ENCODE measurements at places on chromosomes 1 and 21. TPM values are rescaled to one million over a fixed set of nuclear protein-coding genes. Genes with fewer than 3 reads are reported as not detected.

GRCh38 chr1:185157599-185158412, 839 bp downstream of the SWT1 start:
- no peaks in the 10 kb centered on the region for H3K27me3 ChIP-seq
- peak overlapping the region; percentile 93 for H3K27ac ChIP-seq
- DNase-seq, result peak; percentile 39
- peaks cover 25% of the 10 kb centered on the region for H3K4me1 ChIP-seq
- peak overlapping the region; percentile 98 for H3K4me3 ChIP-seq

GRCh38 chr1:7638078-7638477, 133.0 kb upstream of the VAMP3 start:
- no peaks in the 10 kb centered on the region for H3K4me1 ChIP-seq
- no peaks in the 10 kb centered on the region for H3K36me3 ChIP-seq
- DNase-seq, result no peak
- no peaks in the 10 kb centered on the region for H3K27me3 ChIP-seq

- no peak overlapping the region for H3K4me3 ChIP-seq
- H3K27me3 ChIP-seq, result peaks cover 4% of the 10 kb centered on the region
- no peak for DNase-seq
- H3K27ac ChIP-seq, result peak overlapping the region; percentile 59
Observed at GRCh38 chr21:38499296-38499695, 1.0 kb upstream of the ERG start.

GRCh38 chr1:17068789-17069188, 15.0 kb upstream of the SDHB start:
- no peaks in the 10 kb centered on the region for H3K27me3 ChIP-seq
- peaks cover 6% of the 10 kb centered on the region for H3K4me1 ChIP-seq
- H3K36me3 ChIP-seq, result no peaks in the 10 kb centered on the region
- H3K27ac ChIP-seq, result no peak overlapping the region

DNA sequence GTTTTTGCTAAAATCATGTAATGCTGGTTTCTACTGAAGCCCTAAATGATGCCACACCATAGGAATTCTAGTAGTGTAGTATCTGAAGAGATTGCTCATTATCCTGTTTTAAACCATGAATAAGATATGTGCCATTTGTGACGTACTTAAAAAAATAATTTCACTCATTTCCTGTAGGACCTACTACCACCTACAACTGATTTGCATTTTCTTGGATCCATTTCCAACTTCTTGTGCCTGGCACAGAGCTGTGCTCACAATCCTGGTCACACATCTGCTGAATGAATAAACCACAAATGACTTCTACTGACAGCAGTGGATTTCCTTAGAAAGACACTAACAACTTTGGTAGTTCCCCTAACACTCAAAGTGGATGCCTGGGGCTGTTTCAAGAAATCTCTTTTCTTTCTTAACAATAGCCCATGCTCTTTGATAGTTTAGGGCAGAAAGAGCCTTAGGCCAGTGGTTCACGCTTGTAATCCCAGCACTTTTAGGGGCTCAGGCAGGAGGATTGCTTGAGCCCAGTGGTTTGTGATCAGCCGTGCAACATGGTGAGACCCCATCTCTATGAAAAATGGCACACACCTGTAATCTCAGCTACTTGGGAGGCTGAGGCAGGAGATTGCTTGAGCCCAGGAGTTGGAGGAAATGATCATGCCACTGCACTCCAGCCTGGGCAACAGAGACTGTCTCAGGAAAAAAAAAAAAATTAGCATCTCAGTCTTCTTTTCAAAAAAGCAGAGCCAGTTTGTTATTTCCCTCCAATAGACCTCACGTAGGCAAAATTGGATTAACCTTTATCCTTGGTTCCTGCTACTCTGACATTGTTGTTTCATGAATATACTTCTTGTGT, 13.0 kb upstream of the BATF3 start:
- no peaks in the 10 kb centered on the region for H3K36me3 ChIP-seq
- H3K27ac ChIP-seq, result no peak overlapping the region
- H3K27me3 ChIP-seq, result no peaks in the 10 kb centered on the region
- no peak overlapping the region for H3K4me3 ChIP-seq
- no peaks in the 10 kb centered on the region for H3K4me1 ChIP-seq

DNA sequence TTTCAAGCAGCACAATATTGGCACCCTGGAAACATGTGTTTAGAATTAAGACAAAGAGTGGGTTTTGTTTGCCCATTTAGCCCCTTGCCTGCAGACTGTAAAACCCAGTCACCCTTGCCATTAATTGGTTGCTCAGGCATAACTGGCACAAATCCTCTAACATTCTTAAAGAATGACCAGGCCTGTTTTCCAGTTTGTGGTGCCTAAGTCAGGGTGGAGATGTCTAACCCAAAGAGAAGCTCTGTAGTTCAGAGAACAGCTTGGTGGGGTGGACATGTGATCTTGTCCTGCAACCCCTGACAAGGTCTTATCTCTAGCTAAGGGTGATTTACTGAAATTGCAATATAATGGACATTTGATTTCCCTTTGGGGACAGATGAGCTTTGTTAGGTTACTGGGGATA, 8.8 kb upstream of the ANGPTL7 start:
- DNase-seq, result no peak
- no peak overlapping the region for H3K27ac ChIP-seq
- H3K4me1 ChIP-seq, result peaks cover 3% of the 10 kb centered on the region
- no peaks in the 10 kb centered on the region for H3K27me3 ChIP-seq

GRCh38 chr1:37031871-37032270, 2.4 kb downstream of the GRIK3 start:
- H3K4me3 ChIP-seq, result no peak overlapping the region
- H3K36me3 ChIP-seq, result no peaks in the 10 kb centered on the region
- H3K27me3 ChIP-seq, result peaks cover 16% of the 10 kb centered on the region
- DNase-seq, result no peak

DNA sequence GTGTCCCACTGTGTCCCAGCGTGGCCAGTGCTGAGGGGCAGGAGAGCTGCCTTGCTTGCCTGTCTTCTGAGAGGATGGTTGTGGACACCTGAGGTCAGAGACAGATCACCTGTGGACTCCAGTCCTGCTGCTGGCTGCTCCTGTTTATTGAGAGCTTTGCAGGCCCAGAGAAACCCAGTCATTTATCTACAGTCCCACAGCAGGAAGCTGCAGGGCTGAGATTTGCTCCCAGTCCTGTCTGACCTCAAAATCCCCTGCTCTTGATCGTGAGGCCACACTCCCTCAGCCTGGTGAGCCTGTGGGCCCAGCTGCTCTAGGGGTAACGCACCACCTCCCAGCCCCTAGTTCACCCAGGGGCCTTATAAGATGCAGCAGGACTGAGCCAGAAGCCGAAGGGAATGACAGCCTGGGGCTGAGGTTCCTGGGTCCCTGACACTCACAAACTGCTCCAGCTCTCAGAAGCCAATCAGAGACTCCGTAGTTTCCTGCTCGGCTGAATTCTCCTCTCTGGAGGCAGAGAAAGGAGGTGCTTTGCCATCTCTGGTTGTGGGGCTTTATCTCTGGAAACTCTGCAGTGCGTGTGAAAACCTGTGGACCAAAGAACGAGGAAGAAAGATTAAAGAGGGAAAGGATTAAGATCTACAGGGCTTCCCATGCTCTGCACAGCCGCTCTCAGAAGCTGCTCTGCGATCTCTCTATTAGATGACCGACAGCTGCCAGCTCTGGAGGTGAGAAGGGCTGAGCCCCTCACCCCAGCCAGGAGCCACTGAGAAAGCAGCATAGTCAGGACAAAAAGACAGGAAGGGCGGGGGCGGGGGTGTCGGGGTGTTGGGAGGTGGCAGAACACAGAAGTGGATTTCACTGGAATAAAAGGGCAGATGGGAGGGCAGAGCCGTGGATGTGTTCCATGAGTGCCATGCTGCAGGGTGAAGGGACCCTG, 39.1 kb downstream of the UBIAD1 start:
- no peak overlapping the region for H3K27ac ChIP-seq
- no peaks in the 10 kb centered on the region for H3K27me3 ChIP-seq
- no peaks in the 10 kb centered on the region for H3K36me3 ChIP-seq
- DNase-seq, result no peak

DNA sequence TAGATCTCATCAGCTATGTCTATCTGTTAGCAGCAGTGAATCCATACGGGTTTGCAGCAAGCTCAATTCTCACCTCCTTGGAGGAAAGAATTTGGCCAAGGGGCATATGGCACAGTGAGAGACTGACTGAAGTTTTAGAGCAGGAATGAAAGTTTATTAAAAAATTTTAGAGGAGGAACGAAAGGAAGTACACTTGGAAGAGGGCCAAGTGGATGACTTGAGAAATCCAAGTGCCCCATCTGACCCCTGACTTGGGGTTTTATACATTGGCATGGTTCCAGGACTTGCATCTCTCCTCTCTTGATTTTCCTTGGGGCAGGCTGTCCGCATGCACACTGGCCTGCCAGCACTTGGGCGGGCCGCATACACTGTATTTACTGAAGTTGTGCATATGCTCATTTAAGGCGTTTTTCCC, 9.2 kb upstream of the OSBPL9 start:
- H3K27me3 ChIP-seq, result no peaks in the 10 kb centered on the region
- no peak for DNase-seq
- H3K36me3 ChIP-seq, result no peaks in the 10 kb centered on the region

GRCh38 chr1:247437551-247438505, 20.1 kb downstream of the OR2B11 start:
- no peak overlapping the region for H3K4me3 ChIP-seq
- no peak for DNase-seq
- peaks cover 3% of the 10 kb centered on the region for H3K4me1 ChIP-seq
- no peaks in the 10 kb centered on the region for H3K36me3 ChIP-seq

DNA sequence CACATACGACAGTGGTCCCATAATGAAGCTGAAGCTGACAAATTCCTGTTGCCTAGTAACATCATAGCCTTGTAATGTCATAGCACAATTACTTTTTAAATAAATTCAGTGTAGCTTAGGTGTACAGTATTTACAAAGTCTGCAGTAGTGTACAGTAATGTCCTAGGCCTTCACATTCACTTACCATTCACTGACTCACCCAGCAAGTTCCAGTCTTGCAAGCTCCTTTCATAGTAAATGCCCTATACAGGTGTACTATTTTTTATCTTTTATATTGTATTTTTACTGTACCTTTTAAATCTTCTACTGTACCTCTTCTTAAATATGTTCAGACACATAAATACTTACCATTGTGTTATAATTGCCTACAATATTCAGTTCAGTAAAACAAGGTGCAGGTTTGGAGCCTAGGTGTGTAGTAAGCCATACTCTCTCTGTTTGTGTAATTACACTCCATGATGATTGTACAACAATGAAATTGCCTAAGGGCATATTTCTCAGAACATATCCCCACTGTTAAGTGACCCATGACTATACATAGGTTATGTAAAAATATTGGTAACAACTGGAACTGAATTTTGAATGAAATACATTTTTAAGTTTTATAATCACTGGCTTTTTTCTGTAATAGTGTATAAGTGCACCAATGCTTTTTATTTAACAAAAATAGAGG, 33.5 kb upstream of the ADAM30 start:
- H3K27ac ChIP-seq, result no peak overlapping the region
- H3K4me1 ChIP-seq, result no peaks in the 10 kb centered on the region
- H3K4me3 ChIP-seq, result no peak overlapping the region
- peaks cover 61% of the 10 kb centered on the region for H3K36me3 ChIP-seq
- DNase-seq, result no peak

DNA sequence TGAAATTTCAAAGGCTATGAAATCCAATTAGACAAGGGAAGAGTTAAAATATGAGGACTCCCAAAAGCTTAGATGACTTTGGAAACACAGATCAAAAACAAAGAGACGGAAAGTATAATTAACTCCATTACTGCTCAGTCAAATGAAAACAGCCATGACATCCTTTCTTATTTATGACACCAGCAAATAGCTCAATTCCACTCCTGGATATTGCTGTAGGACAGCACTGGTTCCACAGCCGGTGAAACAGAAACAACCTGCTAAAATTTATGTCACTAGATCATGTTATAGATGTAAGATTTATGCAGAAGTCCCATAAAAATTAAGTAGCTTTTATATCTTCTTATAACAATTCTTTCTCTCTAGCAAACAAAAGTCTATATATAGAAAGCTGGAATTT, 65.6 kb upstream of the RRP15 start:
- H3K27me3 ChIP-seq, result peaks cover 5% of the 10 kb centered on the region
- no peaks in the 10 kb centered on the region for H3K4me1 ChIP-seq
- no peak overlapping the region for H3K4me3 ChIP-seq
- no peaks in the 10 kb centered on the region for H3K36me3 ChIP-seq
- H3K27ac ChIP-seq, result no peak overlapping the region
- DNase-seq, result no peak

DNA sequence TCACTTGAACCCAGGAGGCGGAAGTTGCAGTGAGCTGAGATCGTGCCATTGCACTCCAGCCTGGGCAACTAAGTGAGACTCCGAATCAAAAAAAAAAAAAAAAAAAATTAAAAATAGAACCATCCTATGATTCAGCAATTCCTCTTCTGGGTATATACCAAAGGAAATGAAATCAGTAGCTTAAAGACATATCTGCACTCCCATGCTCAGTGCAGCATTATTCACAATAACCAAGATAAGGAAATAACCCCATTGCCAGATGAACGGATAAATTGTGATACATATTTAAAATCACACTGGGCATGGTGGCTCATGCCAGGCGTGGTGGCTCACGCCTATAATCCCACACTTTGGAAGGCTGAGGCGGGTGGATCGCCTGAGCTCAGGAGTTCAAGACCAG, 23.8 kb downstream of the ALDH9A1 start:
- H3K27ac ChIP-seq, result no peak overlapping the region
- H3K4me3 ChIP-seq, result no peak overlapping the region
- peaks cover 3% of the 10 kb centered on the region for H3K36me3 ChIP-seq
- no peaks in the 10 kb centered on the region for H3K27me3 ChIP-seq

The PALMD gene
- 20.6 TPM for total RNA-seq

The LCE6A gene
- total RNA-seq, result not detected

The KCNH1 gene
- total RNA-seq, result not detected

The TRIM63 gene
- total RNA-seq, result not detected

The INSRR gene
- total RNA-seq, result not detected

The SPRR2E gene
- total RNA-seq, result not detected
